Foreskin keratinocyte (primary cell): ENCODE measurements at places on chromosomes 5 and 9.
A peak's percentile ranks its signal among the peaks of the same experiment; 100 is the strongest.

DNA sequence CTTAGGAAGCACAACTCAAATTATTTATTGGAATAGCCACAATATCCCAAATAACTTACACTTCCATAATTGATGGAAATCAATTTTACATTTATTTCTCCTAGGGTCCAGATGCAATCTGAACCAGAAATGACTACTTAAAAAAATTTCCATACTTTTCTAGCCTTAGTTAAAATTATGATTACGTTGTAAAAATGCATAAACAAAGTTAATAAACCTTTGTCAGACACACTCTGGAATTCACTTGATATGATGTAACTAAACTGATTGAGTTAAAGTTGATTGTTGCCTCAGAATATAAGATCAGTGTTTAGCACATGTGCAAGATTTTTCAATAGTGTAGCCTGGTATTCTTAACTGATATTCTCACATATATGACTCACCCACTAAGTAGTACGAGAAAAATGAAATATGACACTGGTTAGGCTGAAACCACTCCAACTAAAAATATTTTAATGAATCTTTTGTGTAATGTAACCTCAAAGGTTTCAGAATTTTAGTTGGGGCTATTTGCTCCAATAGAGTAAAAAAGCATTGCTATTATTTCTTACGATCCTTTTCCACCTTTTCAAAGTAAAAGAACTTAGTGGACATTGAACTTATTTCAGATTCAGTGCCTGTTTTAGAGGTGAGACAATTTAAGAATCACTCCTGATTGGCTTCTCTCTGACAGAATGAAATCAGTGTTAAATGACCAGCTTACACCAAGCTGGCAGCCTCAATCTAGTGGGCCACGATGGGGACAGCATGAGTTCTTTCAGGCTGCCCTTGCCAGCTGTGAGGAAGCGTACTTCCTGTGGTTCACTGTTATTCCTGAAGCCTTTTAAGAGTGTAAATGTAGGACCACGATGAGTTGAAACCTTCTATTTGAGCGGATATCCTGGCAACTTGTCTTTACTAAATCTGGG, 277.2 kb upstream of the CDH9 start:
- peak; percentile 48 for DNase-seq

DNA sequence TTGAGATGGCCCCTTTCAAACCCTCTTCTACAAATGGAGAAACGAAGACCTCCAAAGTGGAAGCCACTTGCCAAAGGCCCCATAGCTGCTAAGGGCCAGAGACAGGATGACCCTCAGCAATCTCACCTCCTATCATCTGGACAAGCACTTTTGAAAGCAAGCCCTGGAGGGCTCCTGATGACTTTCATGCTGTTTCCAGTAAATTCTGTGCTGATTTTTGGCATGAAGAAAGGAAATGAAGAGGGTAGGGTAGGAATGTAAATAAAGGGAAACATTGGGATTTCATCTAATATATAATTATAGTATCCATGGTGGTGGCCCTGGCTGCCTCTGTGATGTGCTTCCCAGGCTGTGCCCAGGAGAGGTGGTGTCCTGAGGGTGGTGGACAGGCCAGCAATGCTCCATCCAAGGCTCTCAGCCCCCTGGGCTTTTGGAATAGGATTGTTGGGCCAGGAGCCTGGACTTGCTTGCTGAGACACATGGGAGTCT, 208.0 kb upstream of the TRIM32 start:
- no peak for DNase-seq

GRCh38 chr9:131358556-131358955, 35.3 kb upstream of the PRRC2B start:
- no peak for DNase-seq

GRCh38 chr9:110143485-110143884, 64.5 kb downstream of the C9orf152 start:
- DNase-seq: no peak

DNA sequence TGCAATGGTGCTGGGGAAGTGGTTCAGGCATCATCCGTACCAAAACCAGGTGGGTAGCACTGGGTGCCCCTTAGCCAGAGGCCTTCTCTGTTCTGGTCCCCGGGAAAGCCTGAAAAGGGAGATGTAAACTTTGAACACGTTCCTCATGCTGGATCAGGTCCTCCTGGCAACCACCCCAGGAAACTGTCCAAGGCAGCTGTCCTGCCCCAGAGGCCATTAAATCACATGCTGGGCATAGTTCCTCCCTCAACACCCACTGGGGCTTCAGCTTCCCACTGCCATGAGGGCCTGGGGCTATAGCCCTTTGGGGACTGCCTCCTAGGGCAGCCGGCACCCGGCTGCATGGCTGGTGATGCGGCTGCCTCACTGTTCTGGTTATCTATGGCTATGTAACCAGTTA, 228.9 kb upstream of the MVB12B start:
- no peak for DNase-seq

GRCh38 chr9:131836021-131836420, 96.1 kb upstream of the RAPGEF1 start:
- DNase-seq: no peak

DNA sequence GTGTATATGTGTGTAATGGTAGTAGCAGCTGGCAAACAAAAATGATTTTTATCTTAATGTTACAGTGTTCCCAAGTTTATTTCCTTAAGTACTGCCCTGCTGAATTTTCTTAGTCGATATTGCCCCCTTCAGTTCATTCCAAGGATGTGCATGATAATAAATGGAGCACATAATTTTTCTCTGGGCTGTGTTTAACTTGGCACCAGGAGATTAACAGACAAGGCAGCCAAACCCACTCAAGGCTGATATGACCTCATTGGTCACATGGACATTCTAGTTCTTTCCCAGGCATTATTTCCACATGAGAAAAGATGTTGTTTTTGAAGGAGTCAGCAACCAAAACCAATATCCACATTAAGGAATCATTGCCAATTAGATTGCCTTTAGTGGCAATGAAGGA, 61.8 kb downstream of the COX7C start:
- DNase-seq: peak; percentile 21

- DNase-seq: no peak
Observed at GRCh38 chr5:95936812-95937397, 24.7 kb downstream of the ELL2 start.

DNA sequence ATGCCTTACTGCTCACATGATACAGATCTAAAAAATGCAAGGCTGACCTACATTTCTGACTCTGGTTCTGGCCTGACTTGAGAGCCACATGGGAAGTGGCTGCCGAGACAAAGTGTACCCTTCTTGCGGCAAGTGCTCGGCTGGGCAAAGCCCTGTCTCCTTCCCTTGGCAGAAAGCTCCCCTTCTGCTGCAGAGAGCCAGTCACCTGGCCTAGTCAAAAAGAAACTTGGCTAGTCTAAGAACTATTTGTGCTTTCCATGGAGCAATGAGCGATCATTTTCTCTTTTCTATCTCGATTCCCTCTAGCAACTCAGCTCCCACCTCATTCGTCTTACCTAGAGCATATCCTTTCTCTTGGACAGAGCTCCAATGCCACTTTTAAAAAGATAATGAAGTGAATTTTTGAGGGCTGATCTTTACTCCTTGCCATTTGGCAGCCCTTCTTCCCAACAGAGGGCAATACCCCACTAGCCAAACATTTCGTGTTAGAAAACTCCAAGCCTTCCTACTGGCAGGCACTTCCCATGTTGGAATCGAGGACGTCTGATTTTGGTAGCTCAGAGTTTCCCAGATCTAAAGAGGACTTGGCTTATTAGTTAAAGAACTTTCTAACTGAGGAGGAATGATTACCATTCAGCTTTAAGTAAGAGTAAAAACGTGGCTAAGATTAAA, 108.1 kb upstream of the PRRC1 start:
- no peak for DNase-seq

DNA sequence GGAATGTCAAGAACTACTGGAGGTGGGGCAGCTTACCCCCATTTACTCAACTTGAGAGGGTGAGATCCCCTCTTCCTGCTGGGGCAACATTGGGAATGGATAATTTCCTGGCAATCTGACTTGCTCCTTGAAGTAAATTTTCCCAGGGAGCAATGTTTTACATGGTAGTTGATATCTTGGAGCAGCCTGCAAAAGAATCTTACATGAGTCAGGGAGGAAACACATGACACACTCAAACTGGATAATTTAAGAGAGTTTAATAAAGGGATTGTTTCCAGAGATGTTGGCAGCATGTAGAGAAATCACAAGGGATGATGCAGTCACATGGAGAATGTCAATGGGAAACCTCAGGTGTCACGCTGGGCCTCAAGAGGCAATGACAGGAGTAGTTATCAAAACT, 212.5 kb downstream of the GAS1 start:
- peak; percentile 36 for DNase-seq
